CD8-positive, alpha-beta T cell (primary cell): ENCODE measurements at places on chromosomes 2 and 18.
A peak's percentile ranks its signal among the peaks of the same experiment; 100 is the strongest.

DNA sequence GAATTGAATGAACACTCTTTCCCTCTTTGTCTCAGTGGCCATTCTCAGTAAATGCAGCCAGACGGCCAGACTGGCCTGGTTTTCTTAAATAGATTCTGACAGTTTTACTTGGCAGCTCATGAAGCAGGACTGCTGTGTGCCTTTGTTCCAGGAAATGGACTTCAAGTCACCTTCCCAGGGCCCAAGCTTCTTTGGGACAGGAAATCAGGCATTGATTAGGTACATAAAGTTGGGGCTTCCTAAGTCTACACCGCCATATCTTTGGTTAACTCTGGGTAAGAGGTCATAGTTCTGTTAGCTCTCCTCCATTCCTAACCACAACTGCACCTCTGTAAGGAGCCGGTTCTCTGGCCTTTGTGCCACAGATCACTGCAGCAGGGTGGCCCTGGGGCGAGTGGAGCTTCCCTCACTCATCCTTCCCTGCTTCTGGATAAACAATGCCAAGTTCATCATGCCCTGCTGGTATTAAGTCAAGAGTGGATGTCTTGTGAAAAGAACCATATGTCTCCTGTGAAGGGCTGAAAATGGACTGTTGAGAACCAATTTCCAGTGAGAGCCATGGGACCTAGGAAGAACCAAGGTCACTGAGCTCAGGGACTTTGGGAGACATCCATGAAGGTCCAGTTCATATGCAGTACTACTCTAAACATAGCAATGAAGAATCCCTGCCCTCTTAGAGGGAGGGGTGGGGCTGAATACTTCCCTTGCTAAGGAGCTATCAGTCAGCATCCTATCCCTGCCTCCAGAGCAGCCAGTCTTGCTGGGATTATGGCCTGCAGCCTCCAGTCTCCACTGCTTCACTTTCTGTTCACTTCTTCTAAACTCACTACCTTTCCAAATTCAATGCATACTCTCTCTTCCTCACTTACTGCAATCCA is 122.6 kb upstream of the XPO1 start:
- DNase-seq: no peak

GRCh38 chr18:55302167-55302833 is 285.7 kb downstream of the TCF4 start:
- no peak for DNase-seq

GRCh38 chr2:62410015-62410453 is 96.0 kb downstream of the TMEM17 start:
- DNase-seq: no peak

- DNase-seq: peak; percentile 48
Observed at GRCh38 chr2:196177124-196177523, 5.7 kb upstream of the STK17B start.

GRCh38 chr2:220533485-220533884 is 906.1 kb downstream of the SLC4A3 start:
- DNase-seq: no peak

GRCh38 chr2:32614084-32614483 is 13.8 kb upstream of the TTC27 start:
- no peak for DNase-seq

- no peak for DNase-seq
Observed at GRCh38 chr2:63029058-63029457, 21.6 kb upstream of the OTX1 start.

DNA sequence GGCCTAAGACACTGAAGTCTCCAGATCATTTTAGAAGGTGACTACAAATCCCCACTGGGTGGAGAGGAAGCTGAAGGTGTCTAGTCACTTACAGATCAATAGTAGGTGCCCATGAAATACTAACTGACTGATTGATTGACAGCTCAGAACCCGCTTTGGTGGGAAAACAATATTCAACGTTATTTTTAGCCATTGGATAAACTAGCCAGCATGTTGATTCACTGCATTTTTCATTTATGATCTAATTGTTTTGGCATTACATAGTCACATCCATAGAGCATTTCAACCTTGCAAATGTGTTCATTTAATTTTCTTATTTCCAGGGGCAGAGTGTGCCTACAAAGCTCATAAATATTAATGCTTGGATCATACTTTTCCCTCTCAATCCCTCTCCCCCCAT is 162.3 kb downstream of the MREG start:
- DNase-seq: no peak

- DNase-seq: no peak
Observed at GRCh38 chr2:216405588-216405987, 6.7 kb upstream of the SMARCAL1 start.

DNA sequence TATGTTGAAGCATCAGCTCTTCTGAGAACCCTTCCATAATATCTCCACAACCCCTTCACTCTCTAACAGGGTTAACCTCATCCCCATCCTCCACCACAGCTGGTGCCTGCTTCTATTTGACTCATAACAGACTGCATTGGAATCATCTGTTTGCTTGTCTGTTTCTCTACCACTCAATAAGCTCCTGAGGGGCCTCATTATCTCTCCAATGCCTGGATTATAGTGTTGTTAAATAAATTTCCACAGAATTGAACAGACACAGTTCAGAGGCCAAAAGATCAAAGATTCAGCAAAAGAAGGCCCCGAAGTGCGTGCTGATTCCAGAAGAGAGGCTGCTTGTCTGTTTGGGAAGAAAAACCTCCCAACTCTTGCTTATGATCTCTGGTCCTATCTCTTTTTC is 33.7 kb upstream of the FAM98A start:
- no peak for DNase-seq

DNA sequence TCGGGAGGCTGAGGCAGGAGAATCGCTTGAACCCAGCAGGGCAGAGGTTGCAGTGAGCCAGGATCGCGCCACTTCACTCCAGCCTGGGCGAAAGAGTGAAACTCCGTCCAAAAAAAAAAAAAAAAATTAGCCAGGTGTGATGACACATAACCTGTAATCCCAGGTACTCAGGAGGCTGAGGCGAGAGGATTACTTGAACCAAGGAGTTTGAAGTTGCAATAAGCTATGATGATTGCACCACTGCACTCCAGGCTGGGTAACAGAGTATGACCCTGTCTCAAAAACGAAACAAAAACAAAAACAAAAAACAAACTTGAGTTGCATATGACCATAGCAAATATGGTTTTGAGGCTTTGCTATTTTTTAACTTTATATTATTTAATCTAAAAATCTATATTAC is 25.8 kb downstream of the SANBR start:
- no peak for DNase-seq

GRCh38 chr2:57806449-57806968 is 240.1 kb upstream of the VRK2 start:
- no peak for DNase-seq

DNA sequence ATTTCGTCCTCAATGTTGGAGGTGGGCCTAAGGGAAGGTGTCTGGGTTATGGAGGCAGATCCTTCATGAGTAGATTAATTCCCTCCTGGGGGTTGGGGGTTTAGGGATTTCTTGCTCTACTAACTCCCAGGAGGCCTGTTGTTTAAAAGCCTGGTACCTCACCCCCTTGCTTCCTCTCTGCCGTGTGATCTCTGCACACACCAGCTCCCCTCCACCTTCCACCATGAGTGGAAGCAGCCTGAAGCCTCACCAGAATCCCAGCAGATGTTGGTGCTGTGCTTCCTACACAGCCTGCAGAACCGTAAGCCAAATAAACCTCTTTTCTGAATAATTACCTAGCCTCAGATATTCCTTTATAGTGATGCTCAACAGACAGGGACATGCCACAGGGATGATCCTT is 141.5 kb downstream of the ZNF516 start:
- no peak for DNase-seq

GRCh38 chr2:20351555-20352229 is 1.0 kb upstream of the PUM2 start:
- no peak for DNase-seq

- DNase-seq: no peak
Observed at GRCh38 chr2:64052463-64053241, 33.4 kb upstream of the VPS54 start.

DNA sequence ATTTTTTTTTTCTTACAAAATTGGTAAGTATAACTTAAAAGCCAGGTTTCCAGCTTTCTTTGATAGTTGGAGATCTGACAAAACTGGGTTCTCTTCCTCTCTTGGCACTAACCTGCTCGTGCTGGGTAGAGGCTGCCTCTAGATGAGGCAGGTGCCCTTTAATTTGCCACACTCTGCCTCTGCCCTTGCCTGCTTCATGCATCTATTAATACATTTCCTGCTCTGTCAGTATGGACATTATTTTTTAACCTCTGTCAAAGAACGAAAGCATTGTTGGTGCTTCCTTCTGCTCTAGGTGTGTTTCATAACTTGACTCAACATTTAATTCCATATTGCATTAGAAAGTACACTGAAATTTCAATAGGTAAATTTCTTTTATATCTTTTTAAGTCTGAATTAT is 490.7 kb upstream of the ZEB2 start:
- DNase-seq: no peak

GRCh38 chr2:182379241-182379640 is 47.6 kb downstream of the PDE1A start:
- no peak for DNase-seq

DNA sequence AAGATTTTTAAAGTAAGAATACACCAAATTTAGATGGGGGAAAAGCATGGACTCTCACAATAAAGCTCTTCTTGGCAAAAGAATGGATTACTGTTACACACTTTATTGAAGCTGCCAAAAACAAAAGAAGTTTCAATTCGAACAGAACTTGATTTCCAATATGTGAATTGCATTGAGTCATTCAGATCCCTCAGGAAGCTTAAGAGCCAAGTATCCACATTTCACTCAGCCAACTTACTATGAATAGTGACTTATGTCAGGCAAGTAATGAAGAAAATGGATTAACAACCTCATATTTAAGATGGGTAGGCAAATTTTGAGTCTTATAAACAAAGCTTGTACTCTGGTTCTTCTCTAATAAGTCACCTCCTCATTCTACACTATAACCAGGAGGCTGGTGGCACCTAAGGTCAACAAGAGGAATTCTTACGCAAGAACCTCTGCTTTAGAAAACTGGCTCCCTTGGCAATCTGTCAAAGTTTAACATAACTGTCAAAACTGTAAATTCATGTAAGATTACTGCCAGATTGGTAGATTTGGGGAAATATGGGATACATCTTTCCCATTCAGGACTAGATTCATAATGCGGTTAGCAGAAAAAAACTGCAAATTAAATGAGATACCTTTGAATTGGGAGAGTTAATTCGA is 6.0 kb downstream of the HADHA start:
- no peak for DNase-seq

DNA sequence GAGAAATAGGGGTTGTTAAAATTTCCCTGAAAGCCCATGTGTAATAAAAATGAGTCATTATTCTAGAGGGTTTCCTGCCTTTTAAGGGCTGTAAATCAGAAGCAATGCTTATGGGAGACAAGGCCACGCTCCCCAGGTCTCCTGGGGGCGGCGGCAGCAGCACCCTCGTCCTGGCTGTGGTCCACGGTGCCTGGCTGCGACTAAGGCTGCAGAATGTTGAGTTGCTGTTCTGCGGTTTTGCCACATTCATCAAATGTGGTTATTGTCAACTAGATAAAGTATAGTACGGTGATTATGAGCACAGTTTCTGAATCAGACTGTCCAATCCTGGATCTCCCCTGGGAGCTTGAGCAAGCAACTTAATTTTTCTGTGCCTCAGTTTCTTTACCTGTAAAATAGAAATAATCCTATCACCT is 11.9 kb upstream of the AGFG1 start:
- peak; percentile 31 for DNase-seq

DNA sequence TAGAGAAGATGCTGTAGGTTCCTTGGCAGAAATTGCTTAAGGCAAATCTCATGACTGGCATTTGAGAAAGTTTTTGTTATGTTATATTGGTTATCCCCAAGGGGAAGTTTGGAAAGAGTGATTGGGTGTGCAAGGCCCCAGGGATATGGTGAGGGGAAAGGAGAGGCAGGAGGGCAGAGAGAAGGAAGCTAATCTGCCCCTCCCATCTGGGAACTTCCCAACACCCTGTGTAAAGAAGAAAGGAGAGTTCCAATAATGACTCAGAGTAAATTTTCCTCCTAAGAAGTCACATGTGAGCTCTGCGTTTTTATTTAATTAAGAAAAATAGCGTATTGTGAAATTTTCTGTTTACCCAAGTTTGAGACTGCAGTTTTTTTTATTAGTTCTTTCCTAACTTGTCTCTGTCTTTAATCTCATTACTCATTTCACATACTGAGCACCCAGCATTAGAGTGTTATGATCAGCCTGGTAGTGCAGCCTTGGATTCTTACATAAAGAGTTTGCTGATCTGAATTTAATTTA is 3.1 kb upstream of the KYNU start:
- no peak for DNase-seq
